ENCODE measurements at places on chromosomes 4 and X. TPM values are rescaled to one million over a fixed set of nuclear protein-coding genes. Genes with fewer than 3 reads are reported as not detected.

DNA sequence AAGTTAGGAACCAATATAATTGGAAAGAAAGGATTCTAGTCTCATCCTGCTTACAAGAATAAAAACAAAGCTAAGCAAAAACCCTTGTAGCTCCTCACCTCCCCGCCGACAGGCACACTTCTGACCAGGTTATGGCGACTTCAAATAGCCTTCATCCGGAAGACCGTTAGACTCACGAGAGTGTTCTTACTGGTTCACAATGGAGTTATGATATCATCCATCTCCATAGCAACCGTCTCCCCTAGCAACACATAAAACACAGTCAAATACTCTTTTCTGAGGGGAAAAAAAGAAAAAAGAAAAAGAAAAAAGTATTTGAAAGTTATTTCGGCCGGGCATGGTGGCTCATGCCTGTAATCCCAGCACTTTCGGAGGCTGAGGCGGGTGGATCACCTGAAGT, at the start of gene IL13RA2:
Gene IL13RA2 (minus strand): TSS at position 162 of the 400 bp plus-strand sequence. CDS start 347 bp downstream, outside the sequence.
- no peak within 1 kb of the TSS for H3K27ac ChIP-seq
- no peaks in the 10 kb centered on the region for H3K4me1 ChIP-seq
- no peak for DNase-seq
- H3K36me3 ChIP-seq: no peaks in the 10 kb centered on the region
- H3K27me3 ChIP-seq: no peaks in the 10 kb centered on the region

ZCCHC18 gene
- total RNA-seq: 0.98 TPM

DNA sequence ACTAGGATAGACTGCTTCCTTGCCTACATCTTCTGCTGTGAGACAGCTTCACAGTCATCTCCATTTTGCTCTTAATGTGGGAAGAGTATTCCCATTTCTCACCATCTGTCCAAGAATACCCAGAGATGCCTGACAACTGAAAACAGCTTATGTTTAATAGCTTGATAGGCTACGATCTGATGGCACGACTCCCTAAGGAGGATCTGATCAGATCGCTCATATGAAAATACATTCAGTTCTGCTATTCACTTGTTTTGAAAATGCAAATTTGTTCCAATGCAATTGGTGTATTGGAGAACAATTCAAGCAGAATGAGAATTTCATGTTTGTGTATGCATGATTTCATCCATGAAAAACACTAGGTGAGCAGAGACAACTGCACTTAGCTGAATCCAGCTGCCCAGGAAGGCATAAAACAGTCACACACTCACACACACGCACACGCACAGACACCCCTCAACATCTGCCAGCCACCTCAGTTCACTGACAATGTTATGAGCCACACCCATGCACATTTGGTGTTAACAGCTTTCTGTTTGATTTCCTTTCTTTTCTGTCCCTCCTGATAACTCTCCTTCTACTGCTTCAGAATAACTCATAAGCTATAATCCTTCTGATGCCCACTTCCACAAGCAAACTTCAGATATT, 29.6 kb downstream of the TRIML1 start:
- H3K36me3 ChIP-seq: no peaks in the 10 kb centered on the region
- H3K27ac ChIP-seq: no peak overlapping the region
- no peak for DNase-seq
- no peaks in the 10 kb centered on the region for H3K27me3 ChIP-seq
- H3K4me1 ChIP-seq: no peaks in the 10 kb centered on the region

DNA sequence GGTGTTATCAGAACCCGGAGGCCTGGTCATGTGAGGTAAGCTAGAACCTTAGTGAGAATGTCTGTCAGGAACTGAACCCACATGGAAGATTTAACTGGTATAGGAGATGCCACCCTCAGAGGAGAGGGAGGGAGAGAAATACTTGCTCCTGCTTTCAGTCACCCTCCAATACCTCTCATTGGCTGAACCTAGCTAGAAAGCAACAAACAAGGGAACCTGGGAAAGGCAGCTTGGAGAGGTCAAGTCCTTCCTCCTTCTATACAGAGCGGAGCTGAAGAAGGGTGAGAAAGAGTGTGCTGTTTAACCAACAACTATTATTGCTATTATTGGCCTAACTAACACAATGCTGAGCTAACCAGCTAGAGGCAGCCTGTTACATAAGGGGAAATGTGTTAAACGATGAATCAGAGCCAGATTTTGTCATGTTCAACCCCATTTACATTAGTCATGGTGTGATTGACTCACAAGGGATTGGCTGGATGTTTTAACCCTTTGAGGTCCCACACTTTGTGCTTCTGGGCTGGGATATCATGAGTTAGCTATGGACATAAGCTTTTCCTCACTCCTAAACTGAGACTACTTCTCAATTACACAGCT, 96.5 kb upstream of the ESX1 start:
- H3K4me3 ChIP-seq: no peak overlapping the region
- no peak overlapping the region for H3K27ac ChIP-seq
- no peaks in the 10 kb centered on the region for H3K27me3 ChIP-seq
- H3K4me1 ChIP-seq: no peaks in the 10 kb centered on the region

EGF gene
- total RNA-seq: 2.2 TPM

DNA sequence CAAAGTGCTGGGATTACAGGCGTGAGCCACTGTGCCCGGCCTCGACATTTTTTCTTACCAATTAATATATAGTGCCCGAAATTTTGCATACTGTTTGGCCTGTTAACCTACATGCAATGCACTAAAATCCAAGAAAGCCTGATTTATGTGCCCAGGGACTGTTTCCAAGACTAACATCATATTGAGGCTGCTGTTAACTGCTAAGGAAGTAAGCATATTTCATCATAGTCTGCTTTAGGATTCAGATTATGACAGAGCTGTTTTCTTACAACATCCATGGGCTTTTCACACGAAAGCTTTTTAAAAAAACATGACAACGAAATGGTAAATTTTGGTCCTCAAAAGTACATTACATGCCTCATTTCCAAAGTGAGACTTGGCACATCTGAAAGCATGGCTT, 84.4 kb downstream of the STOX2 start:
- H3K4me3 ChIP-seq: no peak overlapping the region
- no peaks in the 10 kb centered on the region for H3K4me1 ChIP-seq
- H3K27ac ChIP-seq: no peak overlapping the region
- H3K36me3 ChIP-seq: no peaks in the 10 kb centered on the region

DNA sequence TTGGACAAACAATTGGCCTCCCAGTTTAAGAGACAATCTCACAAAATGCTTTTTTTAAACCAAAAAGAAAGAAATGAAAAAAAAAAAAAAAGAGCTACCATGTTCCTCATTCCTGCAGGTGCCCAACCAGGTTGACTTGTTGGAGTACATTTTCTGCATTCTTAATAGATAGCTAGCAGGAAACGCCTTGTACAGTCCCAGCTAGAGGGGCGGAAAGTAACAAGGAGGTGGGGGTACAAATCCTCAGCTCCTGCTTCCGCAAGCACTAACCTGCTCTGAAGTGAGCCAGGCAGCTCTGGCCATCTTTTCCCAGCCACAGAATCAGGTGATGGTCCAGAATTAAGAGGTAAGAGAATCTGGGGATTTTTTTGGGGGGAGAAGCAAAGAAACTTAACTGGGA, at the start of gene VGLL1:
Gene VGLL1 (plus strand): TSS at position 265 of the 400 bp plus-strand sequence. CDS start 3,806 bp downstream, outside the sequence.
- H3K4me3 ChIP-seq: no peak within 1 kb of the TSS
- H3K36me3 ChIP-seq: no peaks in the 10 kb centered on the region
- H3K27me3 ChIP-seq: no peaks in the 10 kb centered on the region
- no peak within 1 kb of the TSS for H3K27ac ChIP-seq
- no peak for DNase-seq
- H3K4me1 ChIP-seq: no peaks in the 10 kb centered on the region
